Activated CD8-positive, alpha-beta memory T cell treated with anti-CD3 and anti-CD28 coated beads for 48 hours (primary cell): ENCODE measurements at places on chromosomes 2 and 18.

- DNase-seq: no peak
Measured at GRCh38 chr2:55163274-55163721, 68.8 kb downstream of the CLHC1 start.

GRCh38 chr2:190980630-190981209, 33.3 kb downstream of the STAT1 start:
- no peak for DNase-seq

DNA sequence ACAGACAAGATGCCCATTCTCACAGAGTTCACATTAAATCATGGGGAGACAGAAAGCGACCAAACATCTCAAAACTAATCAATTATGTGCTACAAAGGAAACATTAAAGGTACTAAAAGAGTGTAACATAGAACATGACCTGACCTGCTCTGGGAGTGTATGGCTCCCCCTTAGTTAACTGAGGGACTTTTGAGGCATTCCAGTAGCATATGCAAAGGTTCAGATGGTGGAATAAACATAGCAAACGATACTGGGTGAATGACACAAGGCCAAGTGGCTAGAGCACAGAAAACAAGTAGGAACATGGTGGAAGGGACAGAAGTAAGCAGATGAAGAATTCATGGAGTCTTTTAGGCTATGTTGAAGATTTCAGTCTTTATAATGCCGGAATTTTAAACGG, 11.9 kb downstream of the PPP3R1 start:
- DNase-seq: no peak

GRCh38 chr2:99085421-99085820, 56.1 kb upstream of the C2orf15 start:
- DNase-seq: no peak

DNA sequence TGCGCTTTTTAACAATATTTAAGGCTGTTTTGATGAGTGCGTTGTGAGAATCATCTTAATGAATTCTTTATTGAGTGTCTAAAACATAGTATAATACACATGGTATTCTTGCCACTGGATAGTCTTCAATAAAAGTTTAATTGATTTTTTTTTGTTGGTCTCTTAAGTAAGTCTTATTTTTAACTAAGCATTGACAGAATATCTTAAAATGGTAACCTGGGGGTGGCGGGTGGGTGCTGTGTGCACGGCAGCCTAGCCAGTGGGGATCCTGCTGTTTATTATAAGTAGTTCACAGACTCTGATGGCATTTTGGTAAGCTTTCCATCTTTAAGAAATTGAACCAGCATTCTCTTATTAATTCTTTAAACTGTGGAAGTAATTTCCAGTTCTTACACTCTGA, 6.0 kb downstream of the SOX11 start:
- DNase-seq: no peak

DNA sequence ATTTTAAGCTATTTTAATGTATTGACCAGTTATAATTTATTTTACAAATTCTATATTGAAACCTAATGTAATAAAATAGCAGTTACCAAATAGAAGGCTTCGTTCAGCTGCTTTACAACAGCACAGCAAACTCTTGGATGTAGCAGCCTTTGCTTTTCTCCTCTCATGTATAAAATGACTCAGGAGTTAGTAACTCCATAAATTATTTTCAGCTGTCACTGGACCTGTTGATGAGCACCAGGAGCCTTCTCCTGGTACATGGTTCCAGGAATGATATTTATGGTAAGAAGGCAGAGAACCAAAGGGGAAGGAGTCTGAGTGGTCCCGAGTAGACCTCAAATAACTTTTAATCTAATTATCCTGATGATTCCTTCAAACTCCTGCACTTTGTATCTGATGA, 256.4 kb upstream of the NETO1 start:
- DNase-seq: no peak

DNA sequence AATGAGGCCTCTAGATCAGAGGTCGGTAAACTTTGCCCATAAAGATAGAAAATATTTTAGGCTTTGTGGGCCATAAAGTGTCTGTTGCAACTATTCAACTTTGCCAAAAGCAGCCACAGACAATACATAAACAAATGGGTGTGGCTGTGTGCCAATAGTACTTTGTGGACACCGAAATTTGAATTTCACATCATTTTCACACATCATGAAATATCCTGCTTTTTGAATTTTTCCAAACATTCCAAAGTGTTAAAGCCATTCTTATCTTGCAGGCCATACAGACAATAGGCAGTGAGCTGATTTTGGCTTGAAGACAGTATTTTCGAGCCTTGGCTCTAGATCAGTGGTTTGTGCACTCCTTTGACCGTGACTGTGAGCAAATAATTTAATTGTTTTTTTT, 51.1 kb upstream of the EPC2 start:
- no peak for DNase-seq

DNA sequence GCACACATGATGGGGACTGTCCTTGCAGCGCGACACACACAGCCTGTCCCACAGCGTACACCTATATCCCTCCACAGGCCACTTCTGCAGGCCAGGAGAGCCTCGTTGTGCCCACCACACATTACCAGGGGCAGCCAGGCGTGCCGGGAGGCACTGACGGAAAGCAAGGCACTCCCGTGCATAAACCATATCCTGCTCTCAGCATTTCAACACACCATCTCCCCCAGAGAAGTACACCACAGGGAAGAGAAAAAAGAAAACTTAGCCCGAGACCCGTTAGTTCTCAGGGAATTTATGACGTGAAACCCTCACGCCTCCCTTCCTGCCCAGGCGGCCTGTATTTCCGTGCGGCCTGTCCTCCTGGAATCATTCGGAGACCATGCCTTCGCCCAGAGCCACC, 24.6 kb upstream of the SALL3 start:
- DNase-seq: no peak

DNA sequence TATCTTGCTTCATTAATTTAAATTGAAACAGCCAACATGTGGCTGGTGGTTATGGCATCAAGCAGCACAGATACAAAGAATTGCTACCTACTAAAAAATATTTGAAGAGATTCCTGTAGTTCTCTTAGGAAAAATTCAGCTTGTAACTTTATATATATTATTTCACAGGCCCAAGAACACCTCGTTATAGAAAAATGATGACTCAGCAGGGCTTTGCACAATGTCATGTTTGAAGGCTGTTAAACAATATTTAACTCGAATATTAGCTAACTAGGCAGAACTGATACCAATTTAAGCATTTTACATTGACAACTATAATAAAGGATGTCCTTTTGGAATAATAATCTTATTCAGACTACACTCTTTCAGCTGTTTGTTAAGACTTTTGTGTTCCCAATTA, 102.3 kb upstream of the LYPD1 start:
- DNase-seq: no peak

DNA sequence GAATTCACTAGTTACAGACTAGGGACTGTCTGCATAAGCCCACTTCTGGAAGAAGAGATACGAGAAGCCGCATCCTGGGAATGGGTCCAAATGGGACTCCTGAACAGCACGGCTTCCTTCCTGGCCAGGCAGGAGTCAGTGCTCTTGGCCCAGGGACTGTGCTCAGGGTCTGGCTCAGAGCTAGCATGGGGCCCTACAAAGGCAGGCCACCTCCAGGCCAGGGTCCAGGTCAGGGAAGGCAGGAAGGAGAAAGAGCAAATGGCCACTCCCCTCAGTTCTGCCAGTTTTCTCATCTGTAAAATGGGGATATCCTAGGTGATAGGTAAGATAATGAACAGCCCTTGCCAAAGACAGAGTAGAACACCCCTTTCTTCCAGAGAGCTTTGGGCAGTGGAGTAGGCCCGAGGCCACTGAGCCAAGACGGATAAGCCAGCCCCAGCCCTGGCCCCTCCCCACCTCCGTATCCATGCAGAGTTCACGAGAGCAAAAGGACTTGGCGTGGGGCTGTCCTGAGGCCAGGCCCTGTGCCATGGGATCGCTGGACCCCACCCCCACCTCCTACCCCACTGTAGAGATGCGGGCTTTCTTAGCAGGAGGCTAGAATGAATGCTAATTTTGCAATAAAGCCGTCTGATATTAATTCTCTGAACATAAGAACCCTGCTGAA, 190.1 kb downstream of the MGAT5 start:
- DNase-seq: no peak

GRCh38 chr2:224449212-224450147, 47.6 kb upstream of the FAM124B start:
- no peak for DNase-seq

- no peak for DNase-seq
Measured at GRCh38 chr2:47653902-47654789, 128.8 kb upstream of the MSH6 start.

DNA sequence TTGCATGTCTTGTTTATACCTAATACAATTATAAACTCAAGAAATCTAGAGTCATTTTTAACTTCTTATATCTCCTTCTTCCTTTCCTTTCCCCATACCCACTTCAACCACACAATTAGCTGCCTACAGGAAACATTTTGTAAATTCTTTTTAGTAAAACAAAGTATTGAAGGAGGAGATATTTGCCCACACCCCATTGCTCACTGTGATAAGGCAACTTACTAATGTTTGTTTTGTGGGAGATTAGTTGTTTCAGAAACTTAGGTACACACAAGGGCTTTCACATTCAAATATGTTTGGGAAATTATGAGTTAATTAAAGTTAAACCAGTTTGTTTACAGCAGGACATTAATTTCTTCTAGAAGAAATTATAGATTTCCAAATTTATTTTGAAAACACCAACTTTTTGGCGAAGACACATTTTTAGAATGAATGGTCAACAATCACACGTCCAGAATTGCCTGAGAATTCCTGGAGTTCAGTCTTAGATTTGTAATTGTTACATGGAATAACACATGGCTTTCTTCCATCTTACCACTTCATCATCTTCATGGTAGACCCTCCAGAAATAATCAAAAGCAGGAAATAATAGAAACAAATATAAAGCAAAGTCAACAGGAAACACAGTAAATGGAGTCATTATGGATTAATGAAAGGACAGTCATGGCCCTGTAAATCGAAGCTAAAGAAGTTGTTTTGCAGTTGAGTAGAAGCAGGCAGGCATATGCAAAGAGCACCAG, 62.5 kb upstream of the RAB27B start:
- no peak for DNase-seq

- no peak for DNase-seq
Measured at GRCh38 chr18:60905699-60906098, 427.5 kb upstream of the CDH20 start.

DNA sequence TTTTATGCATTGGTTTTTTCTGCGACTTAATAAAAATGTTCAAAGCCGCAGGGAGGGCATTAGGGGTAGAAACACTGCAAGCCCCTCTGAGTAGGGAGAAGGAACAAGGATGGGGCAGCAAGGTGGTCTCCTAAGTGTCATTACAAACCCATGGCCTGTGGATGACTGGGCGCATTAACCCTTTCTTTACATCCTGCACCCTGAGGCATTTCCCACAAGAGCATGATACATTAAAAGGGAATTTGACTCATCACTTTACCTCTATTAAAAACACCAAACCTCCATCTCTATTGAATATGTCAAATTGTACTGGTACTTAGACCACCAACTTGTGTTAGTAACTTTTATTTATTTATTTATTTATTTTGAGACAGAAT, 112.5 kb downstream of the VIT start:
- DNase-seq: no peak

GRCh38 chr2:196294516-196294909, 123.1 kb upstream of the STK17B start:
- DNase-seq: no peak

GRCh38 chr2:223232285-223232684, 180.3 kb downstream of the KCNE4 start:
- no peak for DNase-seq

DNA sequence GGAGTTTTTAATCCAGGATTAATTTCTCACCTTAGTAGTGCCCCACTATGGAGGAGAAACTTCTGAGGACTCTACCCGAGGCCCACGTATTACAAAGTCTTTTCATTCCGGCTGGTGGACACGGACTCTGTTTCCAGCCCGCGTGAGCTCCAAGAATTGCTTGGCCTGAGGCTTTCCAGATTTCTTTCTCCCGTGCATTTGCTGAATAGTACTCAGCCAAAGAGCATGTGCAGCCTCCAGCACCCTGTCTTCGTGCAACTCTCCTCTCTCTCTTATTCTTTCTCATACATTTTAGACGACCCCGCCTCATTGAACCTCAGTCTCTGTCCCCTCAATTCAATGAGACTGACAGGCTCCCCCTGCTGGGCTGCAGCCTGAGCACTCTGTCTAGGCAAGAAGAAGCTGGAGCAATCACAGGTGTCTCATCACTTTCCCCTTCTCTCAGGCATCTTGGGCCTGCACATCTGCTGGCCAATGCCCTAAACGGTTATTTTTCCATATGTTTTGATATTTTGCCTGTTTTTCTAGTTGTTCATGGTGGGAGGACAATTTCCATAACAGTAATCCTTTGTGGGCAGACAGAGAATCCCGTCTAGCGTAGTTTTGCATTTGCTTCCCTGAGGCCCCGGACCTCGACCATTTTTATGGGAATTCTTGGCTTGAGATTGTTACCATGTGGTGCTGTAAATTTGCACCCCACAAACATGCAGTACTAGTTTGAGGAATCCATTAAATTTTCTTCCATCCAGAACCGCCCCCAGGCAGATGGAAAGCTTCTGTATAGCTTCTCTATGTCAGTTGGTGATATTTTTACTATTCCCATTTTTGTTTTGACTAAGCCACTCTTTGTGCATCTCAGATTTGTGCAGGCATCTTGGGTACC, 50.1 kb upstream of the LPIN2 start:
- peak; percentile 22 for DNase-seq

- no peak for DNase-seq
Measured at GRCh38 chr2:3309496-3310355, 67.9 kb downstream of the EIPR1 start.

DNA sequence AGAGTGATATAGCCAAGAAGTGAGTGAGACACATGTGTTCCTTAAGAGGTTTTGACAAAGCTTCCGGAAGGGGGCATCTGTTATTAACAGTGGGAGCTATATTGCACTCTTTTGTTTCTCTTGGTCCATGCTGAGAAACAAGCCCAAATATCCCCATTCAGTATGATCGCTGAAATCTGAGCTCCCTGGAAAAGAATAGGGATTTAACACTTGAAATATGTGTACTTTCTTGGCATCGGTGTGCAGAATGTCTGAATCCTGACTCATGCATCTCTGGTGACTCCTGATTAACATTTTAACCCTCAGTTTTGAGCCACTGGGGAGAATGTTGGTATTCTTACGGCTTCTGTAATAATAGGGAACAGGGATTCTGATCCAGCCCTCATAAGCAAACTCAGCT, 448.1 kb downstream of the TSN start:
- DNase-seq: no peak

GRCh38 chr2:133733901-133734255, 165.6 kb upstream of the NCKAP5 start:
- no peak for DNase-seq

DNA sequence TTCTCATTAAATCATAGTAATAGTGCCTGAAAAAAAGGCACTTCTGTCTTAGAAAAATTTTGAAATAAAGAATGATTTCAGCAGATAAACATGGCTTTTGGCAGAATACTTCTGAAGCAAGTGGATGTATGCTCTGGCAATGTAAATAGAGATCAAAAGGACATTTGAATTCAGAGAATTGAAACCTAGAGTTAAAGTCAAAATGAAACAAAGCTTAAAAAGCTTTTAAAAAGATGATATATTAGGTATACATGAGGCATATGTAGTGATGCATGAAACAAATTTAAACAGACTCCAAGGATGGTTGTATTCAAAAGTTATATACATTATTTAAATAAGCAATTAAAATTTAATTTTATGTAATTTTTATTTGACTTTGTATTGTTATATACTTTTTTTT, 1344.5 kb upstream of the TMEFF2 start:
- no peak for DNase-seq
